ENCODE measurements at places on chromosomes 6 and 20.

- DNase-seq = no peak
Observed at GRCh38 chr6:8100159-8100854, 2.0 kb downstream of the EEF1E1 start.

- DNase-seq = no peak
Observed at GRCh38 chr6:66556936-66557335, 849.9 kb upstream of the EYS start.

DNA sequence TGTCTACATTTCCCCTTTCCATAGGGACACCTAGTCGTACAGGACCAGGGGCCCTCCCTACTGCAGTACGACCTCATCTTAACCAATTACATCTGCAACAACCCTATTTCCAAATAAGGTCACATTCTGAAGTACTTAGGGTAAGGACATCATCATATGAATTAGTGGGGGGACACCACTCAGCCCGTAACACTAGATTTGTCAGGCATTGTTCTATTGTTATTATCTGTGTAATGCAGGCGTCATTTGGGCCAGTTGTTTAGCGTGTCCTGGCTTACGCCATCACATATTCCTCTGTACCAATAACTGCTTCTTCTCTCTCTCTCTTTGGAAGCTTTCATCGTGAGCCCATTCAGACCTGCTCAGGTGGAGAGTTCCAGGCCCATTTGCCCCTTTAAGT lies 89.3 kb downstream of the CAP2 start:
- DNase-seq = no peak

- DNase-seq = no peak
Observed at GRCh38 chr6:39853604-39854003, 61.4 kb downstream of the DAAM2 start.

DNA sequence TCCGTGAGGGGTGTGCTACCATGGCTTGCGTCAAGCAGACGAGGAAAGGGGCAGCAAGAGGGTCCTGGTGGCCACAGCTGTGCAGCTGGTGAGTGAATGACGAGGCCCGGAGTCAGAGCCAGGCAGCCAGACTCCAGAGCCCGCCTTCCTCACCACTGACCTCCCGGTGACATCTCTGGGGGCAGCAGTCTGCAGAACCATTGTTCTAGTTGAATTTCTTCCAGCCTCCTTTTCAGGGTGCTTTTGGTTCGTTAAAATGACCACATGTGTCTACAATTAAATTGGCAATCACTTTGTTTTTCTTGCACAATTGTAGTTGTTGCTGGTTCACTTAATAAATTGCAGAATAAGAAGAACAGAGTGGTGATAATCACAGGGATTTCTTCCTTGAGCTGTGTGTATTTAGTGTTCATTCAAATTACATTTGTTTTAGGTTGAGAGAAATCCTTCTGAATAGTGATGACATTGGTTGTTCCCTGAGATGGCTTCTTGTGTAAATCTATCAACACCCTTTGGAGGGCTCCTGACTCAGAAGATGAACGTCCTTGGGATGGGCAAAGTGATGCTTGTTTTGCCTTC lies 96.4 kb downstream of the TULP4 start:
- peak; percentile 52 for DNase-seq

- no peak for DNase-seq
Observed at GRCh38 chr20:14888134-14888533, 550.7 kb upstream of the FLRT3 start.

DNA sequence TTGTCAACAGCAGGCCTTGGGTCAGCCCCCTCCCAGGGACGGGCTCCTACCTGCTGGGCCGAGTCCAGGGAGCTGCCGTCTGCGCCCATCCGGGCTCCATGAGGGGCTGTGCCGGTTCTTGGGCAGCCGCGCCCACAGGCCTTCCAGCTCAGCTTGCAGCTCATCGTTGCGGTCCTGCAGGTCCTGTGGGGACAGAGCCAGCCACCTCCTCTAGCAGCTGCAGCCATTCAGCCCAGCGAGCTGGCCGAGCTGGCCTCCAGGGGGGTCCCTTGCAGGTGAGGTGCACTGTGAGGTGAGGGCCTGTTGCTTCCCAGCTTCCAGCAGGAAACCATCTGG lies 74.4 kb downstream of the GINS1 start:
- DNase-seq = no peak

DNA sequence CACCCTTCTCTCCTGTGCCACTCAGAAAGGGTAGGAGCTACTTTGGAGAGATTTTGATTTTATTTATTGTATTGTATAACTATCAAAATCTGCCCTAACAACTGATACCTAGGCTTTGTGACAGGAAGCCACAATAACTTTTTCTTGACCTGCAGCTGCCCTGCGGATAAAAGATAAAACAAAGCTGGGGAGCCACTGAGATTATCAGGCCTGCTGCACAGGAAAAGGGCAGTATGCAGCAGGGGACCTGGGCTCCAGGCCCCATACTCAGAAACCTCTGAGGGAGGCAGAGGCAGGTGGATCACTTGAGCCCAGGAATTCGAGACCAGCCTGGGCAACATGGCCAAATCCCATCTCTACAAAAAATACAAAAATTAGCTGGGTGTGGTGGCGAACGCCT lies 980 bp upstream of the SNX21 start:
- no peak for DNase-seq

- DNase-seq = no peak
Observed at GRCh38 chr20:50130995-50131394, 18.0 kb upstream of the UBE2V1 start.

DNA sequence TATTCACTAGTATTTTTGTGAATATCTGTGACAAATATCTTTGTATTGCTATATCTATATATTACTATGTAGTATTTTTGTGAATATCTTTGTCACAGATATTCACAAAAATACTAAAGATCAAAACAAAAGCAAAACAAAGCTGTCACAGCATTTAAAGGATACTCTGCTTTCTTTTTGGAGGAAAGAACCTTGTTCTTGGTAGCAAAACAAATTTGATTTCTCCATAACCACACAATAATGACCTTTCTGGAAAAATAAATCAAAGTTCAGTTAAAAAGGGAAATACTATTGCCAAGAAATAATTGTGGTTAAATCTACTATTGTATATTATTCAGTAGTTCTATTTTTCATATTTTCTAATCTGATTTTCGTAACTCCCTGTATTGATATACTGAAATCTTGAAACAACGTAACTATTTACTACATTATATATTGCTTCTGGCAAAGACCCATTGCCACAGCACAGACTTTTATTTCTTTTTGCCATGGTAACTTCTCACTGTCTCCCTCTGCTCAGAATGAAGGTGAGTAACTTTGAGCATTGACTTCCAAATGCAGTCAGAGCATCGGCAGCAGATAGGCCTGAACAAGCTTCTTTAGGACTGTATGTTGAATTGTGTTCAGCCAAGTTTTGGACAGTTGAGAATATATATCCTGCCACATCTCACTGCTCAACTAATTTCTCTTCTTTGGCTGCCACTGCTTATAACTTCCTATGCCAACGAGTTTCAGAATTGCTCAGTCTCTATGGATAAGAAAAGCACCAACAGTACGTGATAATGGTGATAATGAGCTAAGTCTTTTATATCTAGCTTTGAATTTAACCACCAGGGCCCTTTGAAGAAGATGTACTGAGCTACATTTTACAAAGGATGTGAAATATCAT lies 1097.2 kb upstream of the GJE1 start:
- DNase-seq = no peak

GRCh38 chr6:163513003-163513402 lies 98.5 kb downstream of the QKI start:
- DNase-seq = no peak

- DNase-seq = no peak
Observed at GRCh38 chr6:142359271-142359960, 57.6 kb downstream of the ADGRG6 start.

- DNase-seq = no peak
Observed at GRCh38 chr20:35451295-35451694, 4.1 kb upstream of the CEP250 start.

DNA sequence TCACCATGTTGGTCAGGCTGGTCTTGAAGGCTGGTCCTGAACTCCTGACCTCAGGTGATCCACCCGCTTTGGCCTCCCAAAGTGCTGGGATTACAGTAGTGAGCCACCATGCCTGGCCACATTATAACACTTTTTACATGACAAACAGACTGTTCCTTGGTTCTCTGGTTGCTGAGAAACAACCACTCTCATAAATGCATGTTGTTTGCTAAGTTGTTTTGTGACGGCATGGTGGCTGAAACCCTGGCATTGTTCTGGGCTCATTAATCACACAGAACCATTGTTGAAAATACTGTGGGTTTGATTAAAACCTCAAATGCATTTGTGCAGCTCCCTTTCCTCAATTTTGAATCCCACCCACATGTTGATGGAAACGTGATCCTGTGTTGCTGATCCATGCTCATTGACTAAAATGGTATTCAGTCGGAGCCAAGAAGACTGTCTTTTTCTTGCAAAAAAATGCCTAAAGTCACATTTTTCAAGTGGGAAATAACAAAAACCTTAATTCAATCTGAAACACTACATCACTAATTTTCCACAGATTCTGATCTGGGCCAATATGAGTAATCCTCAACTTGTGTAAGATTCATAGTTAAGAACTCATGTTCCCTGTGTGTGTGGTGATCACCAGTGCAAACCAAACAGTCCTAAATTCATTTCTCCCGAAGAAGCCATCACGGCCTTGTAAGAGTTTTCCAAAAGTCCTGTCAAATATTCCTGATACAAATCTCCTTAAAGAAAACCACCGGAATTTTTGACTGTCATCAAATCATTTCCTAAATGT lies 132.8 kb downstream of the FNDC1 start:
- DNase-seq = no peak

DNA sequence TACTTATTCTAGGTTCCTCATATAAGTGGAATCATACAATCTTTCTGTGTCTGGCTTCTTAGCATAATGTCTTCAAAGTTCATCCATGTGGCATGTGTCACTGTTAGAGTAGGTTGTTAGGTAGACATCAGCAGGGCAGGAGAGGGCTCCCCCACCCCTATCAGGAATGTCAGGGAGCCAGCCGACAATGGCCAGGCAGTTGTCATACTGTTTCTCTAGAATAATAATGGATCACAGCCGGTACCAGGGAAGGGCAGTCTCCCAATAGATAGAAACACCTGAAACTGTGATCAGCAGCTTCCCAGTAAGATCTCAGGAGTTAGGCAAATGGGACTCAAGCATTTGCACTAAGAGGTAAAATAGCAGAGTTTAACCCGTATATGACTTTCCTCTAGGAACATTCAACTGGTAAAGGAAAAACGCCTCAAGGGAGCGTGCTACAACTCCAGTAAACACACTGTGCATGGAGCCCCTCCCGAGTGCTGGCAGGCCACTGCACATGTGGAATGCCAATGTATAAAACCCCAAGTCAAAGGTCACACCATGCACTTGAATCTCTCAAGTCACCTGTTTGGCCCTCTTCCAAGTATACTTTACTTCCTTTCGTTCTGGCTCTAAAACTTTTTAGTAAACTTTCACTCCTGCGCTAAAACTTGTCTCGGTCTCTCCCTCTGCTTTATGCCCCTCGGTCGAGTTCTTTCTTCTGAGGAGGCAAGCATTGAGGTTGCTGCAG lies 29.8 kb upstream of the SIRT5 start:
- no peak for DNase-seq

GRCh38 chr6:143839196-143839595 lies 3.9 kb upstream of the LTV1 start:
- DNase-seq = no peak

GRCh38 chr6:14478381-14479225 lies 361.0 kb downstream of the CD83 start:
- no peak for DNase-seq

DNA sequence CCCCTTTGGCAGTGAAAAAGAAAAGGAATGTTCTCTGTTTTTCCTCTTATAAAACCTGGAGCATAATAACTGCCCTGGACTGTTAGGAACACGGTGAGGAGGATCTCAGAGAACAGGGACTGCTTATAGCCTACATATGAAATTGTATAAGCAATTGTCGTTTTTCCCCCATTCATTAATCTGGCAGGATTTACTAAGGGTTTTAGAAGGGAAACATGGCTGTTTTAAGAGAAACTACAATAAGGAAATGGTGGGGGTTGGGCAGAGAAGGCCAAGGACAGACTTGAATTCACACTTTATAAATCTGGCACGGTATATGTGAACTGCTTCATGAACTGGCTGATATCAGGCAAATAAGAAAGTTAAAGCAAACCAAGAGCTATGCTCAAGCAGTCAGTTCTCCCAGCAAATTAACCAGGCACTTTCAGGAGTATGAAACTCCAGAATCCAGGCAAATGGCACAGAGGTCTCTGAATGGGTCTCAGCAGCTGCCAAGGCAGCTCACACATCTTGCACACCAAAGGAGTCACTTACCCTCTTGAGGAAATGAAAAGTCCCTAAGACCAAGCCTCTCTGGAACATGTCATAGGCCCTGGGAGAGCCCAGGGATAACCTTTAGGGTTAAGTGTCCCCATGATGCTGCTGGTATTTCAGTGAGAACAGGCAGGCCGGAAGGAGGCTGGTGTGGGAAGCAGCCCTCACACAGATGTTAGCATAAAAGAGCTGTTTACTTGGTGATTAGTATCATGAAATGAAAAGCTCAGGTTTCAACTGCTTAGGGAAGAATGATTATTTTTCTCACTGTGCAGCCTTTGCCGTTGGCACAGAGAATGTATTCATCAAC lies 260.5 kb upstream of the MARCKS start:
- peak; percentile 14 for DNase-seq

- no peak for DNase-seq
Observed at GRCh38 chr6:163835439-163836171, 421.1 kb downstream of the QKI start.

DNA sequence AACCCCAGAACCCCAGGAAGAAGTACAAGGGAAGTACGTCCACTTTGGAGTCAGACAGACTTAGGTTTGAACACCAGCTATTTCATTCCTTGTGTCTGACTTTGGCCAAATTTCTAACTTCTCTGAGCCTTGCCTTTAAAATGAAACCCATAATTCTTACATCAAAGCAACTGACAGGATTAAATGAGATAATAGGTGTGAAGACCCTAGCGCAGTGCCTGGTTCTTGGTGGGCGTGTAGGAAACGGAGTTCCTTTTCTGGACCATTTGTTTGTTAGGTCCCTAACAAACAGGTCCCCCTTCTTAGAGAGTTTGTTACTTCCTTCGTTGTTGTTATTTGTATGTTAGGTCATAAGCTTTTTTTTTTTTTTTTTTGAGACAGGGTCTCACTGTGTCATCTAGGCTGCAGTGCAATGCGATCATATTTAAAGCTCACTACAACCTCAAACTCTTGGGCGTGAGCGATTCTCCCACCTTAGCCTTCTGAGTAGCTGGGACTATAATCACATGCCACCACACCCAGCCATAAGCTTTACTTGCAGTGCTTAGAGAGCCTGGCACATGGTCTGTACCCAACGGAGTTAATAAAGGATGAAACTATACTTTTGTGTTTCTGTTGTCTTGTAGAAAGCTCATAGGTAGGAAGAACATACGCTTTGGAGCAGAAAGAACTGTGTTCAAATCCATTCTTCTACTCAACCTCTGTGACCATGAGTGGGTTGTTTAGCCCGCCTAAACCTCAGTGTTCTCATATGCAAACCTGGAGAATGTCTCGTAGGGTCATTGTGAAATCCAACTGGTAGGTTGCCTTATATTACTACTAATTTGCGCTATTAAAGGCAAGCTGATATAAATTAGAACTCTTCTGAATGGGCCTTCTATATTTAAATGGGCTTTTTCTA lies 21.8 kb upstream of the MROH8 start:
- DNase-seq = no peak

DNA sequence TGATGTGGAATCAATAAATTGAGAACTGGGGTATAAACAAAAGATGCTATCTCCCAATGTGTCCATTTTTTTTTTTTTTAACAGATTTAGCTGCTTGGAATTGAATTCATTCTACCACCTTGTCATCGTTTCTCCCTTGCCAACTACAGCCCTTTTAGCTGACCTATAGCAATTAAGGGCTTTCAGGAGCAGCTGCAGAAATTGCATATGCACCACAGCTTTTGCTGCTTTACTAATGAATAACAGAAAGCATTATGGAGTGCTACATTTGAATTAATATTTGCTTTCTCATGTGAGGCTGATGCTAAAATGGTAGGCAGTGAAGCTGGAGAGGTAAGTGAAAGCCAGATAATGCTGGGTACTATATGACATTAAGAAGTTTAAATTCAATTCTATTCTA lies 5.7 kb downstream of the SESN1 start:
- no peak for DNase-seq

Data from ovary (tissue), 10 donors.